ENCODE measurements at places on chromosomes 1 and 21. TPM values are rescaled to one million over a fixed set of nuclear protein-coding genes. Genes with fewer than 3 reads are reported as not detected.

Gene WNT2B
- total RNA-seq: 0.51 TPM

DNA sequence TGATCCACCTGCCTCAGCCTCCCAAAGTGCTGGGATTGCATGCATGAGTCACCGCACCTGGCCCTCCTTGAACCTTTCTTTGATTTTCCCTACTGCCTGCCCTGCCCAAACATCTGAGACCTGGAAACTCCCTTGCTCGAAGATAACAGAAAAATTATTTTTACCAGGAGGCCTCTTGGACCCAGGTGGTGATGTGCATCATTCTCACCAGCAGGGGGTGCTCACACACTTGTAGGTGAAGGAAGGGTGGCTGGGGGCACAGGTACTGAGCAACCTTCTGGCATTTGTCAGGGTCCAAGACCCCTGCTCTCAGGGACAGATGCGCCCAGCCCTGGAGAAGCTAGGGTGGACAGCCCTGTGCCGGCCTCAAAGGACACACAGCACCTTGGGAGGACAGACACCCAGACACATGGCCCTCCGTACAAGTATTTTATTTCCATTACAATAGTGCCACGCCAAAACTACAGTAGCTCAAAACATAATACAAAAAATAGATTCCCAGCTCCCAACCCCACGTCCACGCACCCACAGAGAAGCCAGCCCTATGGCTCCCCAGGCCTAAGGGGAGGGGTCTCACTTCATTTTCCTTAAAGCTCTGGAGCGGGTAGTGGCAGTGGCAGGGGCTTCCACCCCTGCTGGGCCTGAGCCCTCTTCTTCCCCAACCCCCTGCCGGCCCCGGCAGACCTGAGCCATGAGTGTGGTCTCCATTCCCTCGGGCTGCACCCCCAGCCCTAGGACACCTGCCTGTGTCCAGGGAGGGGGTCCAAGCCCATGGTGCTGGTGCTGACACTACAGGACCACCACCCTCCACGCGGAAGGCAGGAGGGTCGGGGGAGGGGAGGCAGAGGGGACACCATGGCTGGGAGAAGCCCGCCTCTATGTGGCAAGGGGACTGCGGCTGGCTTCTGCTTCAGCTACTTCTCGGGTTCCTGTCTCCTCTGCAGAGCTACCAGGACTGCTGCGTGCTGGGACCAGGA is 40.4 kb upstream of the EIF4G3 start:
- DNase-seq: peak; percentile 23

DNA sequence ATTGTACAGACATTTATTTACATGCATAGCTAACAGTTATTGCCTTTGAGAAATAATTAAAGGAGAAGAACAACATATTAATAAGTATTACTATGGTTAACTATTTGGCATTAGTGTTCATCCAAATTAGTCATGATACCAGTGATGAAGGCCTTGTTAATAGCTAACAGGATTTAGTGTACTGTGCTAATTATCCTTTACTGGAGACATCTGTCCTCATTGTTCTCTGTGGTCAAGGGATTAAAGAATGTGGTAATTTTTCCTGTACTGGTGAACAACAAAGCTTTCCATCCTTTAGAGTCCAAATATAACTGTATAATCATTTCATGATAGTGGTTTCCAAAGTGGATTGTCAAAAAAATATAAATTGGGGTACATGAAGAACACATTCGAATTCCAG is 103.9 kb downstream of the ADGRL4 start:
- DNase-seq: no peak

- DNase-seq: no peak
Measured at GRCh38 chr1:246476771-246477170, 30.3 kb downstream of the SMYD3 start.

DNA sequence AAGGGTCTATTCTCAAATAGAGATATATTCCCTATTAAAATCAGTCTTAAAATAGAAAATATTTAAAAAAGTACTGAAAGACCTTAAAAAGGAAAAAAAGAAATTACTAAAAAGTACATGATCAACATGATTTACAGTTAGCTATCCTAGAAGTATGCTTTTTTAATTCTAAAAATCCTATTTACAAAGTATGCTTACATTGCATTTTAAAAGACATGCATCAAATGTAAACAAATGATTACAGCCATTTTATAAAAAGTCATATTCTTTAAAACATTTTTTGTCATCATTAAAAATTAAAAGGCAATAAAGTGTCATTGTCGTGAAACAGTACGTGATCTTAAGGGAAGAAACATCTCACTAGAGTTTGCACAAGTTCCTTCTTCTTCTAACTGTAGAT is 7.9 kb upstream of the C1orf52 start:
- no peak for DNase-seq

- no peak for DNase-seq
Measured at GRCh38 chr21:17978895-17979294, 159.7 kb upstream of the C21orf91 start.

GRCh38 chr21:36450511-36450910 is 29.4 kb downstream of the CLDN14 start:
- DNase-seq: peak; percentile 57

- no peak for DNase-seq
Measured at GRCh38 chr1:184791550-184791900, 36.9 kb upstream of the EDEM3 start.

- no peak for DNase-seq
Measured at GRCh38 chr1:201109651-201110050, 2.6 kb downstream of the CACNA1S start.

DNA sequence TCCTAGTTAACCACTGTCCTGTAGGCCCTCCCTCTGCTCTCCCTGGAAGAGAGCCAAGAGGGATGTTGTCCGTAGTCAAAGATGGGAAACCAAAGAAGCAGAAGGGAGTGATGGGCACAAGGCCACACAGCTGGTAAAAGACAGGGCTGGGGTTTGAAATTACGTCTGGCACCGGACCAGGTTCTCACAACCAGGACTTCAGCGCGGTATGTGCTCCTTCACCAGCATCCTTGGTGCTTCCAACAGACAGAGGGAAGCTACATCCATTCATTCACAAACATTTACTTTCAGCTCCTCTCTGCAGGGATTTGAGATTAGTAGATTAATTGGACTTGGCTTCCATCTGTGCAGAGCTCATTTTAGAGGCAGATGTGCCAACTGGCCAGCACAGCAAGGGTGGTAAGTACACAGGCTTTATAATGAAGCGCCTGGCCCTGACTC is 191.2 kb downstream of the TRABD2B start:
- DNase-seq: no peak

DNA sequence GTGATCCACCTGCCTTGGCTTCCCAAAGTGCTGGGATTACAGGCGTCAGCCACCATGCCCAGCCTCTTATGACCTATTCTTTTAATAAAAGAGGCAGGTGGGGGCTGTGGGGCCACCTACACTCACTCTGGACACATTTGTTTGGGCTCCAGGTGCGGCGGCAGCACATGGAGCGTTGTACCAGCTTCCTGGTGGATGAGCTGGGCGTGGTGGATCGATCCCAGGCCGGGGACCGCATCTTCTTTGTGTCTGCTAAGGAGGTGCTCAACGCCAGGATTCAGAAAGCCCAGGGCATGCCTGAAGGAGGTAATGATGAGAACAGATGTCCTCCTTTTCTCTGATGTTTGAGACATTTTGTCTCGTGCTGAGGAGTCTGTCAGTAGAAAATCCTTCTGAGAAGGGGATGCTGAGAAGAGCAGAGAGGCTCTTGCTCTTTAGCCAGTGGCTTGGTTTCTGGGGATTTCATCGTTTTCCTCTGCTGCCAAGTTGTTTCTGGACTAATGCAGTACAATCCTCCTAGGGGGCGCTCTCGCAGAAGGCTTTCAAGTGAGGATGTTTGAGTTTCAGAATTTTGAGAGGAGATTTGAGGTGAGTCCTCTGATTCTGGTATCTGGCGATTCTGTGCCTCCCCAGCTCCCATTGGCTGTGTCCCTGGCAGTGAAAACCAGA is 17.9 kb upstream of the MIIP start:
- peak; percentile 20 for DNase-seq

DNA sequence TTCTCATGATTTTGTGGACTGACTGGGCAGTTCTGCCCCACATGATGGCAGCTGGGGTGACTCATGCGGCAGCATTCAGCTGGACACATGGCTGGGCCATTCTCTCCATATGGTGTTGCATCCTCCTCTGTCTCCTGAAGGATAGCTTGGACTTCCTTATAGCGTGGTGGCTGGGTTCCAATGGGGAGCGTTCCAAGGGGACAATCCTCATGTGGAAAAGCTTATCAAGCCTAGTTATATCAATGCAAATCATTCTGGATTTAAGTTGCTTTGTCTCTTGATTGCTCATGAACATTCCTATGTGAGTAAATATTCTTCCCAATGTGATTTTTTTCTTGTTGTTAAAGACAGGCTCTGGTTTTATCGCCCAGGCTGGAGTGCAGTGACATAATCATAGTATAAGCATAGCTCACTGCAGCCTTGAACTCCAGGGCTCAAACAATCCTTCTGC is 13.2 kb upstream of the SLC2A1 start:
- peak; percentile 46 for DNase-seq

Data from dermis microvascular lymphatic vessel endothelial cell (primary cell).